ENCODE measurements at places on chromosomes 6 and 20. TPM values are rescaled to one million over a fixed set of nuclear protein-coding genes. Genes with fewer than 3 reads are reported as not detected.

- no peak for DNase-seq
Observed at GRCh38 chr6:129767776-129768485, 58.0 kb upstream of the ARHGAP18 start.

DNA sequence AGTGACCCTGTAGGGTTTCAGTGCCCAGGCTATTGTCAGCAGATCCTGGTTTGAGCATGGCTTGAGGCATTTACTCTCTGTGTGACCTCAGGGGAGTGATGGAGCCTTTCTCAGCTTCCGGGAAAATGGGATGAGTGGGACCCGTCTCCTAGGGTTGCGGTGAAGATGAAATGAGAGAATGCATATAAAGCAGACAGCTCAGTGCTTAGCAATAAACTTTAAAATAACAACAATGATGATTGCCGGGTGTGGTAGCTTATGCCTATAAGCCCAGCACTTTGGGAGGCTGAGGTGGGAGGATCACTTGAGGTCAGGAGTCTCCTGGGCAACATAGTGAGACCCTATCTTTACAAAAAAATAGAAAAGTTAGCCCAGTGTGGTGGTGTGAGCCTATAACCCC is 106.0 kb upstream of the MTHFD1L start:
- DNase-seq: no peak

- no peak for DNase-seq
Observed at GRCh38 chr6:167973148-167973885, 24.2 kb upstream of the KIF25 start.

GRCh38 chr20:35680452-35681183 is 15.9 kb upstream of the CPNE1 start:
- no peak for DNase-seq

DNA sequence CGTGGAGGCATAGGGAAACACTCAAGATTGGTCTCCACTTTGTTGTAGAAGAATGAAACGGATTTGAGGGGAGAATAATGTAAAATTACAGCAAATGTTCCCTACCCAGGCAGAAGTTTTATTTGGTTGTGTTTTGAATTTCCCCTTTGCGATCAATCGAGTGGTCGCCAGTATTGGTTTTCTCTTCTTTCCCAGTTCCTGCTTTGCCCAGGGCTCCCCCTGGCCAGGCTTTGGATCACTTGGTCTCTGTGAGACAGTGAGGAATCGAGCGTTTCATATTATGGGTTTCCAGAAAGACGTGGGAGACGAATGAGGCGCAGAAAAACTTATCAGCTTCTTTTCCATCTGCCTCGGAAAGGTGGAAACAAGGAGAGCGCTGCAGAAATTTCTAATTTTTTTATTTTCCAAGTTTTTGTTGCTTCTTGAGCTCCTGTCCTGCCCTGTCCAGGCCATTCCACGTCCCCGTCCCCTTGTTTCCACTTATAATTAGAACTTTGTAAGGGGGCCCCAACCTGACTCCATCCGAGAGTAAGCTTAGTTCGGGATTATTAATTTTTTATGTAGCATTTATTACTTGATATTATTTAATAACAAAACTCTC is 7.5 kb upstream of the TBX18 start:
- no peak for DNase-seq

- DNase-seq: peak; percentile 69
Observed at GRCh38 chr6:125780540-125781313, 10.0 kb upstream of the NCOA7 start.

DNA sequence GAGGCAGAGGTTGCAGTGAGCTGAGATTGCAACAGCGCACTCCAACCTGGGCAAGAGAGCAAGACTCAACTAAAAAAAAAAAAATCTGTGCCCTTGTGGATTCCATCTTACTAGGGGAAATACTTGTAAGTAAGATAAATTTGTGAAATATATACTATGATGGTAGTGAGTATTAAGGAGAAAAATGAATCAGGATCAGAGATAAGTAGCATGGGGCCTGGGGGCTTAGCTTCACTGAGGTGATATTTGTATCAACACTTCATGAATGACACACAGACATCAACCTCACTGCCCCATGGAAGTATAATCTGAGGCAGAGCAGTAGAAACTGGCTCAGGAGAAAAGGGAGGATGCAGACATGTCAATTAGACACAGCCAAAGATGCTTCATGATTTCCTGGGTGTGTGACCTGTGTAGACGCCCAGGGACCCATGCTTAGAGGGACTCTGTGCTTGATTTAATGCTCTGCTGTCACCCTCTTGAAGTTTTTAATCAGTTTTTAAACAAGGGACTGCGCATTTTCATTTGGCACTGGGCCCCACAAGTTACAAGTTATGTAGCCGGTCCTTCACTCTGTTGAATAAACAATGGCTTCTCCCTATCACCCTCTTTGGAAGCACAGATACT is 41.9 kb downstream of the PCNA start:
- no peak for DNase-seq

DNA sequence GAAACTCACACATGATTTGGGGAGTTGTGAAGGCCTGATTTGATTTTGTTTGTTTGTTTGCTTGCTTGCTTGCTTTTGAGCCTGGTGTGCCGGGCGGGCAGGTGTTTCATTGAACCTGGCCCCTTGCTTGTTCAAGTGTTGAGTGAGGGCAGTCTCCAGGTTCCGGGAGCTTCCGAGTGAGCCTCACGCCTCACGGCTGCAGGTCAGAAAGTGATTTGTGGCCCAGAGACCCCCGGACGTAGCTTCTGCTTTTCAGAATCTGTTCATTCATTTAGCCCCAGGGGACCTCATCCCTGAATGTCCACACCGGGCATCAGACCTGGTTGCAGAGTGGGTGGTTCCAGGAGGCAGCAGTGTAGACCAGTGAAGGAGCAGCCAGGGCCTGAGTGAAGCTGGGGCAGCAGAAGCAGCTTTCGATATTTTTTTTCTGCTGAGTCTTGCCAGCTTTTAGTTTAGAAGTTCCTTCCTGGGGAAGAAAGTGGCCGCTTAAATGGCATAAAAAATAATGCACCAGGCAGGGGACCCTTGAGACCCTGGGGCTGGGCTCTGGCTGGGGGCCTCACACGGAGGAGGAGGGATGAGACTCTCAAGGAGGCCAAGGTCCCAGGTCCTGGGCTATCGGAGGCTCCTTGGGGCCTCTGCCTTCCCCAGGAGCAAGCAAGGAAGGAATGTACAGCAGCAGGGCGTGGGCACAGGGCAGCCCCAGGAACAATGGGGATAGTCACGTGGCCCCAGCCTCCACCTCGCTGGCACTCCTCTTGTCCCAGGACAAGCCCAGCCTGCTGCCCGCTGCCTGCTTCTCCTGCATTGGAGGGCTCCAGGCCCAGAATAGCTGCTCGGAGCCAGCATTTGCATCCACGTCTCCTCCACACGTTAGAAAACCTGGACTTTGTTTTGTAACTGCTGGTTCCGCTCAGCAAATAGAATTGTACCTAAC is 89.2 kb upstream of the BHLHE23 start:
- DNase-seq: peak; percentile 31

DNA sequence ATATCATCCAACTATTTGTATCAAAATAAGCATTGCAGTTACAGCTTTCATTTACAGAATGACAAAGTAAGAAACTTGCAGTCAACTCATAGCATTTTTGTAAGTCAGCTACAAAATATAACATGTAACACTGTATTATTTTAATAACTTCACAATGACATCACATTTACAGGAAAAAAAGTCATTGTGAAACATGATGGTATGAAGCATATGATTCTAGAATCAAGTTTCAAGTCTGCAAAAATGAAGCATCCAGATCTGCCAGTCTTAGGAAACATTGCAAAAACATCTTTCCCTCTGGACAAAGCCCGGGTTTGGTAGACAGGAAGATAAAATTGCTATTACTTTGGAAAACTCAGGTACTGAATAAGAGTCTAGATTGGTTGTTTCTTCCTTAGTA is 263.9 kb upstream of the NT5E start:
- DNase-seq: no peak

Gene RBL1
- total RNA-seq: 13.1 TPM

Gene SLC17A1
- not detected for total RNA-seq

DNA sequence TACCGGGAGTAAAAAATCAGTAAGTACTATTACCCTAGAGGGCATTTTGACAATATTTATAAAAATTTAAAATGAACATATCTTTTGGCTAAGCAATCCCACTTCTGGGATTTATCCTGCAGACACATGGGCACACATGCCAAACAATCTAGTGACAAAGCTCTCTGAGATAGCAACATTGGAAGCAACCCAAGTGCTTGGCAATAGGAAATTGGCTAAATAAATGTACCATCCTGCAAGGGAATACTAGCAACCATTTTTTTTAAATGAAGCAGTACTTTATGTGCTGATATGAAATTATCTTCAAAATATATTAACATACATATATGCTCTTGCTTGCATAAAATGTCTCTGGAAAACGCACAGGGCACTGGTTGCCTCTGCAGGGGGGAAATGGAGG is 133.8 kb downstream of the SNX5 start:
- no peak for DNase-seq

DNA sequence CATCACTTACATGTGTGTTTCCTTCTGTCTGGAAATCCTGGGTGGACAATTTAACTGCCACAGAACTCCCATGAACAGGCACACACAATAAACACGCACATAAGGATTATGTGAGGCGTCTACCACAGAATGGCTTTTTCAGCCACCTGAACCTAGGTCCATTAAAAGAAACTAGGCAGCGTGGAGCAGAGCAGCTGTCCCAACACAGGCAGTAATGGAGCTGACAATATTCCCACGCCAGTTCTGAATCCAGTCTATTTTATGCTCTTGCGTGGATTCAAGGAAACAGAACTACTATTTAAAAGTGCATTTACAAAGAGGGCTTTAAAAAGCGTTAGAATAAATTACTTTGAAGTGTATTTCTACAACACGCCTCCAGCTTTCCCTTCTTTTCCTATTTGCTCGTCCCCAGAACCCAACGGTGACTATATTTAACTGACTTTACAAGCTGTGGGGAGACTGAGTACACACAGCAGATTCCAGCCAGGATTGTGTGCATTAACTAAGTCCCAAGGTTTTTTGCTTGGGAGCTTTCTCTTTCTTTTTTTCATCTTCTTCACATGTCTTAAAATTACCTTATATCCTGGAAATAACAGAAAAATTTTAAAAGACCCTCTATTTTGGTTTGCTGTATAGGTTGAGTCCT is 95.9 kb downstream of the GMDS start:
- no peak for DNase-seq

GRCh38 chr6:124234801-124235200 is 431.1 kb downstream of the NKAIN2 start:
- DNase-seq: no peak

Gene RAB44
- 0.27 TPM for total RNA-seq

DNA sequence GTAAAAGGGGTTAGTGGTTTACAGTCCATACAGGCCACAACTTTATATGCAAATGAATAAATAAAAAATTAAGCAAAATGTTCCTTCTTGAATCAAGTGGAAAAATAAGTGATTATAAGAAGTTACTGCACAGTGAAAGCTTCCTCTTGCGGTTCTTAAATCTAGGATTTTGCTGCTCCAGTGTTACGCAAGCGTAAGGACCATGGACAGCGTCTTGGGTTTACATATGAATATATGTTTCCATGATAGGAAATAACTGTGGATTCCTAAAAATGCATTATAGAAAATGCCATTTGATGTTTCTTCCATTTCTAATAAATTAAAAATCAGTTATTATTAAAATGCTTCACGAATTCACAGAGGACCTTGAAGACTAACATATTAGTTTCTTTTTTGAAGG is 176.6 kb upstream of the POU3F2 start:
- DNase-seq: peak; percentile 57

Gene ZNF831
- total RNA-seq: 0.36 TPM

Gene SLC35B3
- total RNA-seq: 15.3 TPM

Gene SEMG1
- total RNA-seq: not detected

- no peak for DNase-seq
Observed at GRCh38 chr6:36547646-36548400, 544 bp upstream of the STK38 start.

DNA sequence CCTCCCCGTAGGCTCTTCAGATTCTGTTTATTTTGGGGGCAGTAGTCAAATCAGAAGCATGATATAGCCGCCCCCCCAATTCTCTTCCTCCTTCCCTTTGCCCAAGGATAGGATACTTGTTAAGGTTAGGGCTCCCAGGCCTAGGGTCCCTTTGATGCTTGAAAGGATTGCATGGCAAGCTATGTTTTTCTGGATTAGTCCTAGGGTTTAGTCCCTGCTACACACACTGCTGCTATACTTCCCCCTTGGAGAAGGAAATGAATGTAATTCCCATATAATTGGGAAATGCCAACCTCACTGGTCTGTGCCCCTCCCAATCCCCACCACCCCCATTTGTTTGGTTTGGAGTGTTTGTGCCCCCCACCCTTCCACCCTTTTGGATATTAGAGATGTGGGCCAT is 62.8 kb downstream of the ZFAND3 start:
- no peak for DNase-seq

DNA sequence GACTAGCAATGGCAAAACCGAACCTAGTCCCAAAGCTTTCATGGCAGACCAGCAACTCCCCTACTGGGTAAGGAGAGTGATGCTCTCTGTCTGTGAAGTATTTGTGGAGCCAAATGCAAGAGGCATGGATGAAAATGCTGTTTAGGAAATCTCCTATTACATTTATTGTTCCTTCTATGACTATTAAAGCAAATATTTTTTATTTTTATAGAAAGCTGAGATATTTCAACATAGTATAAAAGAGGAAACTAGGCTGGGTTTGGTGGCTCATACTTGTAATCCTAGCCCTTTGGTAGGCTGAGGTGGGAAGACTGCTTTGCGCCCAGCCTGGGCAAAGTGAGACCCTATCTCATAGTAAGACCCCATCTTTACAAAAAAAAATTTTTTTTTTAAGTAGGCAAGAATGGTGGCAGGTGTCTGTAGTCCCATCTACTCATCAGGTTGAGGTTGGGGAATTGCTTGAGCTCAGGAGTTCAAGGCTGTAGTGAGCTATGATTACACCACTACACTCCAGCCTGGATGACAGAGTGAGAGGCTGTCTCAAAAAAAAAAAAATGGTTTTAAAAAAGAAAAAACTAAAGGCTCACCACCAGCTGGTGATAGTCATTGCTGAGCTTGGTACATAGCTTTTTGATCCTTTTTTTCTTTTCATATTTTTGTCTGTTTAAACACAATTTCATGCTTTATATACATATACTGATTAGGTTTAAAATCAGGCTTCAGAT is 11.3 kb downstream of the KDM1B start:
- DNase-seq: no peak

- peak; percentile 92 for DNase-seq
Observed at GRCh38 chr6:32868257-32868788, 14.3 kb downstream of the PSMB9 start.

GRCh38 chr20:50409495-50409894 is 100.7 kb upstream of the PTPN1 start:
- DNase-seq: no peak

DNA sequence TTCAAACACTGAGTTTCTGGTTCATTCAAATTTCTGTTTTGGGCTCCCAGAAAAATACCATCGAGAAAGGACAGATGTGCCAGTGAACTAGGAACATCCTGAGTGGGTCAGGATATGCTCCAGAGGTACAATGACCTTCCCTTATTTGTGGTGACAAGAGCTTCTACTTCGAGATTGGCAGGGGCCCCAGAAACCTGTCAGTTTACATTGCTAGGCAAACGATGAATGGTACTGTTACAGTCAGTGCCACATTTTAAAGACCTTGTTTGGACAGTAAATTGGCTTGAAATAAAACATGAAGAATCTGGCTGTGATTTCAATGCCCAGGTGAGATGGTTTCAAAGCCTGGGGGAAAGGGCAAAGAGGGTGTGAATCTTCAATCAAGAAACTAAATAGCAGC is 454.5 kb upstream of the ID4 start:
- DNase-seq: no peak

GRCh38 chr6:52964318-52964717 is 30.8 kb downstream of the GSTA4 start:
- no peak for DNase-seq

Gene NOX3
- total RNA-seq: not detected

Gene DIDO1
- 60.9 TPM for total RNA-seq

Data from sciatic nerve (tissue), 2 donors.